ENCODE measurements at places on chromosomes 5 and 9.

DNA sequence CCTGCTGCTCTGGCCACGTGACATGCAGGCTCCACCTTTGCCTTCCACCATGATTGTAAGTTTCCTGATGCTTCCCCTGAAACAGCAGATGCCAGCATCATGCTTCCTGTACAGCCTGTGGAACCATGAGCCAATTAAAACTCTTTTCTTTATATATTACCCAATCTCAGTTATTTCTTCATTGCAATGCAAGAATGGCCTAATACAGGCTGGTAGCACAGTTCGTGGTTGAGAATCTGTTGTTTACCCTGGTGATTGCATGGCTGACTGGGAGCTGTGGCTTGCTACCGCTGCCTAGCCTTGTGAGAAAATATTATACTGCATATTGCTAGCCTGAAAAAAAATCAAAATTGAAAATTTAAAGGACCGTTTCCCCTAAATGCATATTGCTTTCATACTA, 44.8 kb upstream of the PTPN3 start:
- DNase-seq, result no peak

DNA sequence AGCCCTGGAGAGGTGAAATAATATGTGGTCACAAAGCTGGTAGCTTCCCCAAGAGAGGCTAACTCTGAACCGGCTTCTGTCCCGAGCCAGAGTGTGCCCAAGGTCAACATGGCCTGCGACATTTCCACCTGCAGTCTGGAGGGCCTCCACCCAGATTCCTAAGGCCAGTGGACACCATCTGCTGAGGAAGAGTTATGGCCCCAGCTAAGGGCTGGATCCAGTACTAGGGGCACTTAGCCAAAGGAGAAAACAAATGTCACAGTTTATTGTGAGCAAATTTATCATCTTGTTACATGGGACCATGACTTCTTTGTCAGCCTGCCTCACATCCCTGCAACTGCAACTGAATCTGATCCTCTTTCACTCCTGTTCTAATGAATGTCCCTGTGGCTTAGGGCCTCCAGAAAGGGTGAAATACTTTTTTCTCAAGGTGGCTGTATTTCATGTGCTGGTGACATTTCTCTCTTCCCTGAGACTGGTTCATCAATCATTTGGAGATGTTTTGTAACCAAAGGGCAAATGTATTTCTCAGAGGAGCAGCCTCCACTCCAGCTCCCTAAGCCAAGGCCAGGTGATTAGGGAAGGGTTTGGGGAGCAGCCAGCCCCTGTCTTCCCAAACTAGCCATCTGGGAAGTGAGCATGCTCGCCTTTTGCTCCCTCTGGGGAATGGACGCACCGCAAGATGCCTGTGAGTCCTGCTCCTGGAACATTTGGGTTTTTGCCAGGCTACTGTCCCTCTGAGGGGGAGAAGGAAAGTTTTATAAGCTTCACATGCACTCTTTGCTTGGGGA, 148.3 kb downstream of the CMYA5 start:
- no peak for DNase-seq

- DNase-seq, result no peak
Observed at GRCh38 chr9:20363233-20363632, 259.1 kb downstream of the MLLT3 start.

DNA sequence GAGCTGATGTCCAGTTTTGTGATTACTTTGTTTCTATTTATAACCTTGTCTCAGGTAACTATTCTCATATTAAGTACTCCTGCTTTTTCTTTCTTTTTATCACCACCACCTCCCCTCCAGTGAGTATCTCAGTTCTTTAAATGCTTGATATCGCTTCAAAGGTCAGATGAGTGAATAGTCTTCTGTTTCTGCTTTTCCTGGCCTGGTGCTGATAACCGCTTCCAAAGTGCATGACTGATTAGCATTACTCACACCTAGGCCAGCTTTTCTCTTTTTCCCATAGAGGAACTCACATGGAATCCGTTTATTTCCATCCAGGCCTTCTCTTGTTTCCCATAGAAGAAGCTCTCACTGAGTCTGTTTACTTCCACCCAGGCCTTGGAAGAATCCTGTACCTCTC, 3.2 kb downstream of the SLC36A1 start:
- DNase-seq, result no peak

GRCh38 chr9:120877276-120878034, 467 bp upstream of the PHF19 start:
- no peak for DNase-seq

DNA sequence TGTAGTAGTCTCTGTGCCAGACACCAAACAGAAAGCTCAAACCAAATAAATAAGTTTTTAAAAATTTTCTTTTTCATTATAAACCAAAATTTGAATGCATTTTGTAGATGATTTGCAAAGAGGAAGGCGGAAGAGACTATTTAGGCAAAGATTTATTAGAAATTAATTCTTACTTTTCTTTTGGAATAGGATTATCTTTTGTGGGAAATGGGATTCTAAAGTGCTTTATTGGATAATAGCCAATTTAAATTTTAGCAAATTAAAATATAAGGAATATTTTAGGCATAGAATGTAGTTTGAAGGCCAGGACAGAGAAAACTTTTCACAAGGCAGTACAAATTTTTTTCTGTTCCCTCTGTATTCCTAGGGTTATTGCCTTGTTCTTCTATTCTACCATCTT, 311.4 kb upstream of the ITGA1 start:
- no peak for DNase-seq

DNA sequence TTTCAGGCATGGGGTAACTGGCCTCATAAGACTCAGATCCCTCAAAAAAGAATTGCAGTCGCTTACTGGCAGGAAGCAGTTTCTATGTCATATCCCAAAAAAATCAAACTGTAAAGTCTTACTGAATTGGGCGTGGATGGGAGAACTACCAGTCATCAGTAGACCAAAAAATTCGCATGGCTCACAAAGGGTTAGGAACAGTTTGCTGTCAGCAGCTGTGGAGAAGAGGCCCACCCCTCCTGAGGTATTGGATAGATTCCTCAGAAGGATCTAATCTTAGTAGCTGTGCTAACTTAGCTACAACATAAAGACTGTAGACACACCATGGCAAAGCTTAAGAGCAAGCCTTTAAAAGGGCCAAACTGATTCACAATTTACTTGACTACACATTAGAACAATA, 478.3 kb upstream of the FTMT start:
- DNase-seq, result no peak

- no peak for DNase-seq
Observed at GRCh38 chr5:136529081-136529480, 163.7 kb upstream of the TRPC7 start.

DNA sequence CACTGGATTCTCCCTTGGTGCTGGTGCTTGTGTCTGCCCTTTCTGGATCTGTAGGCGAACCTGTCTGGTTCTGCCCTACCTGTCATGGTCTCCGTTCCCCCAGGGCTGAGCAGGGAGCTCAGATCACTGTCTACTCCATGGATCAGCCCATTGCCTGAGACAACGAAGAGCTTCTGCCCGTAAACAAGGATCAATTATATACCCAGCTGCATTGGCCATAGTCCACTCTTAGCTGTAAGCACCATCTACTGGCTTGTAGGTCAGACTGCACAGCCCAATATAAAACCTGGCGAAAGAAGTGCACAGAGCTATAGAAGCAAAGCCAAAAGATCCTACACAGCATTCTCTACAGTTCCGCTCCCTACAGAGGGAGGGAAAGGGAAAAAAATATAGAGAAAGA, 181.5 kb upstream of the RPS23 start:
- DNase-seq, result no peak

- no peak for DNase-seq
Observed at GRCh38 chr5:75028090-75028489, 24.3 kb downstream of the GCNT4 start.

DNA sequence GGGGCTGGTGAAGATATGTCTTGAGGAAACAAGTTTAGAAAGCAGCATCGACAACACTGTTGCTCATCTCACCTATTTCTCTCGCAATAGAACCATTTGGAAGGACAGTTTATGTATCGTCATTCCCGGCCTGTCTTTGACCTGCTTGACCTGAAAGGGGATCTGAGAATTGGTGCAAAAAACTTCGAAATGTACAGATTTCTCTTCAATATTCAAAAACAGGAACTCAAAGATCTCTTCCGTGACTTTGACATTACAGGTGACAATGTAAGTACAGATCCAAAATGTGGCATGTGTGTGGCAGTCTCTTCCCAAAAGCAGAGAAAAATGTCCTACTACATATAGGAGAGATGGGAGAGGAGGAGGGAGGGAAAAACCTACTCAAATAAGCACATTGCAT, 6.5 kb downstream of the EFCAB9 start:
- DNase-seq, result no peak

- DNase-seq, result no peak
Observed at GRCh38 chr9:36382484-36382883, 17.6 kb downstream of the RNF38 start.

GRCh38 chr9:121852651-121853616, 201.5 kb downstream of the DAB2IP start:
- DNase-seq, result no peak

GRCh38 chr5:170028124-170028523, 47.8 kb upstream of the INSYN2B start:
- no peak for DNase-seq

DNA sequence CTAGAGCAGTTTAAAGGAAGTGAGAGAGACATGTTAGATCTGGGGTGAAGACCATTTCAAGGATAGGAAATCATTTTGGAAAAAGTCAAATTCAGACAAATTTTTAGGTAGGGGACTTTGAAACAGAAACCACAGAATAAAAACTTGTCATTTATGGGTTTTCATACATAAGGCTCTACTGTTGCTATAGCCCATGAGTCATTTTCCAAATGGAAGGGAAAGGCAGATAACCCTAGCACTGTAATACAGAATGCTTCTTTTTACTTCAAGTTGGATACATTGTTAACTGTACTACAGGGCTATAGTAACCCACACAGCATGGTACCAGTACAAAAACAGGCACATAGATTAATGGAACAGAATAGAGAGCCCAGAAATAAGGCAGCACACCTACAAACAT, 455.4 kb downstream of the EBF1 start:
- no peak for DNase-seq

DNA sequence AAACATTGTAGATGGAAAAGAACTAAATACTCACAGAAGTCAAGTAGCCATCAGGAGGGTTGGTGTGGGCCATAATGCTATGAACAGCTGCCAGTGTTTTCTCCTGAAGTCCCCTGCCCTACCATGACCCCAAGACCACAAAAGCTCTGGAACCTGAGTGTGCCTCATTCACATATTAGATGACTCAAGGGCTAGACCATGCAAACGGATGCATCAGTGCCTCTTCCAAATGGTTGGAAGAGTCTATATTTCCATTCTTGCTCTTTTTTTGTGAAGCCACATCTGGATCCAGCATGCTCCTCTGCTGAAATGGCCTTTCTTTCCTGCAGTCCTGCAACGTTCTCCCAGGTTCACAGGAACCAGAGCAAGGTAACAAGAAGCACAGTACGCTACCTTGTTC, 136.6 kb upstream of the EPB41L4A start:
- DNase-seq, result no peak

DNA sequence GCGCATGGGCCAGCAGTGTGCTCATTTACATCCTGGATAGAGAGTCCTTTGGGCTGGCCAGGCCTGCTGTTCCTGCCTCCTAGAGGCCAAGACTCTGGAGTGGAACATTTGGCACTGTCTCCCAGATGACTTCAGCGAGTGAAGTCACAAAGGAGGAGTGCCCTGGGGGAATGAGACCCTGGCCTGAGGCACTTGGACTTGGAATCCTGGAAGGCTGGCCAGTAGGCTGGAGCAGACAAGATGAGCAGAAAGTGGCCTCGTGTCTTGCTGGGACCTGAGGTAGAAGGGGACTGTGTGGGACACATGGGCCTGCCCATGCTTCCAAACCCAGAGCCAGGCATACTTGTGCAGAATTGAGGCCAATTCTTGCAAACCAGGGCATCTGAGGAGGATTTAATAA, at the start of gene TSSK1B:
TSSK1B (minus strand) TSS at position 101 of the 400 bp plus-strand sequence. CDS start 150 bp downstream, outside the sequence.
- DNase-seq, result no peak

DNA sequence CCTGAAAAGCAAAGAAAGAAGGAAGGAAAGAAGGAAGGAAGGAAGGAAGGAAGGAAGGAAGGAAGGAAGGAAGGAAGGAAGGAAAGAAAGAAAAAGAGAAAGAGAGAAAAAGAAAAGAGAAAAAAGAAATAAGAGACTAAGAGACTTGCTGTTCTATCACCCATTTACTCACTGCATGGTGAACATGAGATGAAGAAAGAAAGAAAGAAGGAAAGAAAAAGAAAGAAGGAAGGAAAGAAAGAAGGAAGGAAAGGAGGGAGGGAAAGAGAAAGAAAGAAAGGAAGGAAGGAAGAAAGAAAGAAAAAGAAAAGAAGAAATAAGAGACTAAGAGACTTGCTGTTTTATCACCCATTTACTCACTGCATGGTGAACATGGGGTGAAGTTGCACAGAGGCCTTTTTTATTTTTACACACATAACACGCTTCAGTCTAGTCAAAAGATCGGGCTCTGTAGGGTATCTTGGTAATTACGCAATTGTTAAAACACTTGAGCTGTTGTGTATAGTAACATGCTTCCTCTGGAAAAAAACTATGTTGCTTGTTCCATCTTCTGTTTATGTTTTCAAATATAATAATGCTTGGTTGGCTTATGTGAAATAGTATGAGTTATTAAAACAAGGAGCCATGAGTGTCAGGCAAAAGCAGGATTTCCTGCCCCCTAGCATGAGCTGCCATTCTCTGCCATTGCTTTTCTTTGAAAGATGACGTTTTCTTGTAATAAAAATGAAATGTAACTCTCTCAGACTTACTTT, 119.3 kb upstream of the ZNF608 start:
- DNase-seq, result no peak

GRCh38 chr5:9196403-9197227, 349.3 kb downstream of the SEMA5A start:
- no peak for DNase-seq

GRCh38 chr5:149053072-149053695, 9.7 kb downstream of the SH3TC2 start:
- no peak for DNase-seq

DNA sequence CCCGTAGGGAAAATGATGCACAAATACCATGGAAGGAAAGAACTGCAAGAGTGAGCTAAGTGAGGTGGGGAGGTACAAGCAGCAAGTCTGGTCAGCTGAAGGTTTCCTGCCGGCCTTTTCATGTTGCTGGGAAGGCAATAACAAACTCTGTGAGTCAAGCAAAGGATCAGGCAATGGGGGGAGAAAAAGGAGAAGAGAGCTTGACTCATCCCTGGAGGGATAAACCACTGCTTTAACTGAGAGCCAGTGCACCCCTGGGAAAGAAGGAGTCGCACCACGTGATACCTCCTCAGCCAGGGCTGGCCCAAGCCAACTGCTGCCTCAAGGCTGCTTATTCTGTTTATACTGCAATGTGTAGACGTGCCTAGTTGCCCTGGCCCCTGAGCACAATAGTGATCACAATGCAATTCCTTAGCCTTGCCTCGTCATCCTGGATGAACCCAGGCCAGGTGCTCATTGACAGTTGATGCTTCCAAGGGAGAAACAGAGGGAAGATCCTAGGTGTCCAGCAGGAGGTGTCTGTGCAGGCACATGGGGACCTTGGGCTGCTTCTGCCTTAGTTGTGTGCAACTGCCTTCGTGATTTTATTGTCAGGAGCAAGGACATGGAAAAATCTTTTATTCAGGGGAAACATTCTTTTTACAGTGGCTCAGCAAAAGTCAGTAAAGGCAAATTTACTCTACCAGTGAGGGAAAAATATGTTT, 203.0 kb upstream of the TUT7 start:
- DNase-seq, result peak; percentile 52

Data from smooth muscle cell of the brain vasculature (primary cell).